ENCODE measurements at places on chromosomes 7 and 10.

GRCh38 chr10:5079836-5080235 is 14.4 kb upstream of the AKR1C3 start:
- DNase-seq = no peak

DNA sequence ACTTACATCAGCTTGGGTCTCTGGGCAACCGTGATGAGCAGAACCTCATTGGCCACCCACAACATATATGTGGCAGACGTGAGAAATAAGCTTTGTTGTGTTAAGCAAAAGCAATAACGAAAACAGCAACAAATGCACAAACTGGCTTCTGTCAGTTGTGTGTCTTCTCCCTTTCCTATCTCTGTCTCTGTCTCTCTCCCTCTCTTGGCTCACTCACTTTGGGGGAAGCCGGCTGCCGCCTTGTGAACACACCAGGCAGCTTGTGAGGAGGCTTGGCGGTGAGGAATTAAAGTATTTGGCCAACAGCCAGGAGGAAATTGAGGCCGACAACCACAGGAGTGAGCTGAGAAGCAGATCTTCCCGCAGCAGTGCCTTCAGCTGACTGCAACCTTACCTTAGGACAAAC is 21.9 kb upstream of the CDCA7L start:
- peak; percentile 13 for DNase-seq

GRCh38 chr10:62619413-62619738 is 185.1 kb upstream of the ADO start:
- no peak for DNase-seq

DNA sequence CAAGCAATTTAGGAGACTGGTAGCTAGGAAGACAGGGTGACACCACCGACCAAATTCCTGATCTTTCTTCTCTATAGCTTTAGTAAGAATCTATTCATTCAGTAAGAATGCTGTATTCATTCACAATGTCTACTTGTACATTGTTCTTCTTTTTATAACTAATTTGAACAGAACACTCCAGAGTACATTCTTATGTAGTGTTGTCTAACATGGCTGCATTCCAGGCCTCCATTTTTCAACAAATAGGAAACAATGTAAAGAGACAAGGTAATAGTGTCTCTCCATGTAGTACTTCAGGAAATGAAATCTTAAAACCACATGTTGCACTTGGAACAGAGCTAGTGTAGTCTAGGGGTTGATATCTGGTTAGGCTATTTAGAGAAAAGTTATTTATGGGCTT is 1.8 kb downstream of the VCL start:
- DNase-seq = no peak

- DNase-seq = no peak
These were observed 998.7 kb downstream of the LRMDA start for GRCh38 chr10:76430061-76430645.

GRCh38 chr7:157937406-157937805 is 600.6 kb downstream of the DNAJB6 start:
- no peak for DNase-seq

- DNase-seq = no peak
These were observed 248.4 kb downstream of the BMPER start for GRCh38 chr7:34153656-34154270.

DNA sequence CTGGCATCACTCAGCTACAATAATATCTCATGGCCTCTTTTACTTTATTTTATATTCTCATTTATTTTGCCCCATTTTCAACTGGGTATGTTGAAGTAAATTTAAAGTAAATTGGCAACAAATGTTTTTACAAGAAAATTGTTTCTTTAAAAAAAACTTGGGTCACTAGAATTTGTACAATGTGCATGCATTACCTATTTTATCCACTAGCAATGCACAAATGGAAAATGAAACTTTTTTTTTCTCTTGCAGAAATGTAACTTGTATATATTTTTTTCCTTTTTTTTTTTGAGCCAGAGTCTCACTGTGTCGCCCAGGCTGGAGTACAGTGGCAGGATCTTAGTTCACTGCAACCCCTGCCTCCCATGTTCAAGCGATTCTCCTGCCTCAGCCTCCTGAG is 10.3 kb upstream of the H2AZ2 start:
- DNase-seq = no peak

DNA sequence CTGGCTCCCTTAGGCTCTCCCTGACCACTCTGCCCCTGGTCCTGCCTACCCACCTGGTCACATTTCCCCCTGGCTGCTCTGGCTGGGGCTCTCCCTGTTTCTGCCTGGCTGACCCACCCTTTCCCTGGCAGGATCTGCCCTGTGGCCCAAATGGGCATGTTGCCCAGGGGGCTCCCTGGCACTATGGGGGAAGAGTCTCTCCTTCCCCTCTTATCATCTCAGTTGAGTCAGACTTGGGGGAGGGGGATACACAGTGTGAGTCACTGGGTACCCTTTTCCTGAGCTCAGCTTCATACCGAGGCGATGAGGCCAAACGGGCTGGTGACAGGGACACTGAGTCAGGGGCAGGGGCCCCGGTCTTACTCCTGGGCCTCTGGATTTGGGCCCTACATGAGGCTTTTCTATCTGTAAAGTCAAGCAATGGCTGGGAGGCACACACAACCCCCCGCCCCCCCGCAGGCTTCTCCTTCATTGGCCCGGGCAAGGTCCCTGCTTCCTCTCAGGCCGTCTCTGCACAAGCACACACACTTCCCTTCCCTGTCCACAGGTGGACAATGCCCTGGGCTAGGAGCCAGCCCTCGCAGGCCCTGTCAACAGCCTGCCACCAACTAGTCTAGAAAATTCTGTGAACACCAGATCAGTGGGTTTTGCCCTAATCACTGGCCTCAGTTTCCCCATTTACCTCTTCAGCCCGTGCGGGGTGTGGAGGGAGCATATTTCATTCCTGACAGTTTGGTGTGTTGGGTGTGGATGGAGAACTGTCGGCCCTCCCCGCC is 627 bp upstream of the FLNC start:
- no peak for DNase-seq

DNA sequence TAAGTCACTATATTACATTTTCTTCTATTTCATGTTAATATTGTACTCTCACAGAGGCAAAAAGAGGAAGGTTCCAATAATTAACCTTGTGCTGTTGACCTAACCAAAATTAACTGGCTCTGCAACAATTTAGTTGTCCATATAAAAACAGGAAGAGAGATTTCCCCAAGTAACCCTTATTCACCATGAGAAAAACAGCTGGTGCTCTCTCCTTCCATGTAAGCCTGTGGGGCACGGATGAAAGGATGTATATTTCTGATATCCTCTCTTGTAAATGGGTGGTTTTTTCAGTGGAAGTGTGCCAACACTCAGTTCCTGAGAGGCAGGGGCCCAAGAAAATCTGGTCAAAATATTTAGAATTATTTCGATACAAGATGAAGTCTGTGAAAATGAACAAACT is 358.1 kb downstream of the CRPPA start:
- DNase-seq = no peak

GRCh38 chr7:78232806-78233205 is 434.2 kb downstream of the PHTF2 start:
- DNase-seq = no peak

DNA sequence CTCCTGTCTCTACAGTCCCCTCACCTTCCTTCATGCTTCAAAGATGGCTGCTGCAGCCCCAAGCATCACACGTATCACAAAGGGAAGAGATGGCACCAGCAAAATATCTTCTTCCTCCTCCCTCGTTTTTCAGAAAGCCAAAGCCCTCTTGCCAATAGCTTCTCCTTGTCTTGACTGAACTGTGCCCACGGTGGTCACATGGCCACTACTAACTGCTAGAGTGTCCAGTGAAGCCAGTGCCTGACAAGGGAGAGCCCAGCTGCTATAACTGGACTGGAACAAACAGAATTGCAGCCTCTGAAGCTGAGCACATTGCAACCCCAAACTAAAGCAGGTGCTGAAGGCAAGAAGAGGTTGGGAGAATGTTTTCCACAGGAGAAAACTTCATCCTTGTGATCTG is 120.8 kb upstream of the RET start:
- DNase-seq = no peak

- no peak for DNase-seq
These were observed 47.0 kb downstream of the DENND2A start for GRCh38 chr7:140593672-140593982.

DNA sequence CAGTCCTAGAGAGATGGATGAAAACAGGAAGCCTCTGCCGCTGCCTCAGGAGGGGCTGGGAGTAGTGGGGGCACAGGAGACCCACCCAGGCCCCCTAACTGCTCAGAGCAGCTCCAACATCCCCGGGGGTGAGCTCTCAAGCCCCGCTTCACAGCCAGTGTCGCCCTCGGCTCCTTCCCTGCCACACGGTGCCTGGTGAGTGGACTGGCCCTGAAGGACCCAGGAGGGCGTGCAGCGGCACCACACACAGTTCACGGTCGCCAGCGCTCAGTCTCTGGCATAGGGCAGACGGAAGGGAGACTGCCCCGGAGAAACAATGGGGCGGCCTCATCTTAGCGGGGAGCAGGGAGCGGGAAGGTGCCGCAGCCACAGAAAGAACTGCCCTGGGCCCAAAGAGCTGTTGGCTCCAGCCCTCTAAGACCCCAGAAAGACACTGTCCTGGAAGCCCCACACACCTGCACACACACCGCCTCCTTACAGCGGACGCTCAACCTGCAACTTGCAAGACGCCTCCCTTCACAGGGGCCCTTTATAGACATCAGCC is 1.2 kb downstream of the CLDN15 start:
- DNase-seq = no peak

DNA sequence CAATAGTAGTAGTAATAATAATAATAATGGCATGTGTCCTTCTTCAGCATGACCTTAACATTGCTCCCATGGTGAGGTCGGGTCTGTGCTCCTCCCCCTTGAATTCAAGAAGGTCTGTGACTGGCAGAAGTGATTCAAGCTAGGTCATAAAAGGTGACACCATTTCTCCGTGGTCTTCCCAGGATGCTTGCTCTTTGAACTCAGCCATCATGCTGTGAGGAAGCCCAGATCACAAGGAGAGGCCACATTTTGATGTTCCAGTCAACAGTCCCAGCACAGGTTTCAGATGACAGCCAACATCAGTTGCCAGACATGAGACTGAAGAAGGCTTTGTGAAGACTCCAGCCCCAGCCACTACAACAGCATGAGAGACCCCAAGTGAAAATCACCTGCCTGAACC is 83.9 kb downstream of the SEPTIN14 start:
- no peak for DNase-seq

DNA sequence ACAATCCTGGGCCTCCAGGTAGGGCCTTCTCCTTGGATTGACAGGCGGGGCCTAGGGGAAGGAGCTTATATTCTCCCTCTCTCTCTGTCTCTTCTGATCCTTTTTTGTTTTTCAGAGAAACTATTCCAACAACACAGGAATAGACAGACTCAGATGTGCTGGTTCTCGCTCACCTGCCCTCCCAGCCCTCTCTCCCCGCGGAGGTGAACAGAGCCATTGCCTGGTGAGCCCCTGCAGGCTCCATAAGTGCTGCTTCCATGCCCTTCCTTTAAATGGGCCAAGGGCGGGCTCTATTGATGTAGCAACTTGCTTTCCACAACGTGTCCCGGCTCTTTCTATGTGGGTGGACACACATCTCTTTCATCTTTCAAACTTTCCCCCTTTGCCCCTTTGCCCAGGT is 47.2 kb upstream of the IGFBP3 start:
- DNase-seq = no peak

DNA sequence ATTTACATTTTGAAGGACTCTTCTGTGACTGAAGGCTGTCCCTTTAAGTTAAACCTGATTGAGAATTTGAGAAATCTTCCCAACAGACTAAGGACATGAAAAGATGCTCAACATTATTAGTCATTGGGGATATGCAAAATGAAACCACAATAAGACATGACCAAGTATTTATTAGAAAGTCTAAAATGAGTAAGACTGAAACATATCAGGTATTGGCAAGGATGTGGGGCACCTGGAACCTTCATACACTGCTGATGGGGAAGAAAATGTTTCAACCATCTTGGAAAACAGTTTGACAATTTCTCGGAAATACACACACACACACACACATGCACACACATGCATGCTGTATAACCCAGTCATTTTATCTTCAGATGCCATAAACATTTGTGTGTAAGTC is 132.1 kb upstream of the CDK6 start:
- DNase-seq = no peak

DNA sequence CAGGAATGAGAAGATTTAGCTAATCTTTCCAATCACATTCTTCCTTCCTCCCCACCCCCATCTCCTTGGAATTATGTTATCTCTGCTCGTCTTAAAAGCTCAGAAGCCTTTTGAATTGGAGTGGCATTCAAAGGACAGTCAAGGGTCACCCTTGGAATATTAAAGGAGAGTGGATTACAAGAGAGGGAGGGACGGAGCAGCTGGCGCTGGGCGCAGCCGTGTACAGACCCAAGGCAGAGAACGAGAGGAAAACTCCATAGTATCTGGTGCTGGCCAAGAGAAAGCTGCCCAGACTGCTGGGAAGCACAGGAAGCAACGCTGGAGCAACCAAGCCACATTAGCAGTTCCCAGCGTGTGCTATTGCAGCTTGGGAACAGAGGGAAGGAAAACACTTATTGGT is 95.7 kb downstream of the POU6F2 start:
- no peak for DNase-seq

GRCh38 chr7:41942468-41943093 is 239.7 kb upstream of the INHBA start:
- peak; percentile 59 for DNase-seq

- peak; percentile 82 for DNase-seq
These were observed 56.2 kb upstream of the TM9SF3 start for GRCh38 chr10:96642973-96643372.

- DNase-seq = no peak
These were observed 109.9 kb downstream of the JCAD start for GRCh38 chr10:29949411-29950011.

DNA sequence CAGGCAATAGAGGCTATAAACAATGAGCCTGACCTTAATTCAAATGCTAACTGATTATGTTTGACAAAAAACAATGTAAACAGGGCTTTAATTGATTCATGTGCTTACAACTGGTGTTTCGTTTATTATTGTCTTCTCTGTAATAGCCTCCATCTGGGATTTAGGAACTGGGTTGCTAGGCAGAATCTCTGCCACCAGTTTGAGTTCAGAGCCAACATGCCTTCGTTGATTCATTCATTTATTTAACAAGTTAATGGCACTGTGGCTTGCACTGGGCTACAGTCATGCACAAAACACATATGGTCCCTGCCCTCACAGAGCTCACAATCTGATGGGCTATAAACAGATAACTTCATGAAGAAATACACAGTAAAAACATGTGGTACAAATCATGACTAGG is 19.6 kb upstream of the CDHR3 start:
- no peak for DNase-seq

DNA sequence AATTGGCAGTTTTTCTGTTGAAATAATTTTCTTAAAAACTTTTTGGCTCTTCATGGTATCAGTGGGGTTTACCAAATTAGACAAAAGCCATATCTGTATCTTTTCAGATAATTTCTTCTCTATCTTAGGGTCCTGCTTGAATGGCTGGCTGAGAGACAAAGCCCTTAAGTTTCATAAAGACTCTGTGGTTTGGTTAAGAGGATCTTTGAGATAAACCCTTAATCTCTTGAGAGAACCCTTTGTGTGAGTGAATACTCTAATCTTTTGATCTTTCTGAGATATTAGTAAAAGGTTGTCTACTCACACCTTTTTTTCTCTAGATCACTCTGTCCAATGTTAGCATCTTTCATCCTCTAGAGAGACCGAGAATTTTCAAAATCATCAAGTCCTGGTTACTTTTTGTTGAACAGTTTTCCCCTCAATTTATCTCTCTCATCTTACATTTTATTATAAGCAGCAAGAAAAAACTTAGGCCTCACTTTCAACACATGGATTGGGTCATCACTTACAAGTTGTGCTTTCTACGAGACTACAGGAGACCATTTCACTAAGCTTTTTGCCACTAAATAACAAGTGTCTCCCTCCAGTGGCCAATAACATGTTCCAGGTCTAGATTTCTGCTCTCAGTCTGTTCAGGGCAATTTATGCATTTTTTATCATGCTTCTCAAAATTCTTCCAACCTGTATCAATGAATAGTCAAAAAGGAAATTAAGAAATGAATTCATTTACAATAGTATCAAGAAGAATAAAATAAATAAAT is 28.4 kb downstream of the DNAJC9 start:
- DNase-seq = no peak

Measured in mucosa of descending colon (tissue), 3 donors.